ENCODE measurements at places on chromosomes 1 and 21.

DNA sequence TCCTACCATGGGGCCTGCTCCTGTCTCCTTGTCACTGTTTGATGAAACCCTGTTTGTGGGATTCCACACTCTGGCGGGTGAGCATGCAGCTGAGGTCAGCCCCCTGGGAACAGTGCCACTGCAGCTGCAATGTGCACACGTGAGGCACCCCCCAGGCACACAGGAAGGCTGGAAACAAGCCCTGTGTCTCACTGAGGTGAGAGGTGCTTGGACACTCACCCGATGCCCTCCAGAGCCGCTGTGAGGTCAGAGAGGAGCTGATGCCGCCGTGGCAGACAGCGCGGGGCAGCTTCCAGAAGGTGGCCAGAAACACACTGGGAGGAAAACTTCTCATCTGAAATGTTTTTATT lies 49.7 kb downstream of the SLX9 start:
- DNase-seq: peak; percentile 41

- DNase-seq: no peak
Observed at GRCh38 chr1:48903291-48903690, 126.6 kb upstream of the BEND5 start.

- DNase-seq: no peak
Observed at GRCh38 chr1:25875856-25876692, 566 bp upstream of the PAQR7 start.

DNA sequence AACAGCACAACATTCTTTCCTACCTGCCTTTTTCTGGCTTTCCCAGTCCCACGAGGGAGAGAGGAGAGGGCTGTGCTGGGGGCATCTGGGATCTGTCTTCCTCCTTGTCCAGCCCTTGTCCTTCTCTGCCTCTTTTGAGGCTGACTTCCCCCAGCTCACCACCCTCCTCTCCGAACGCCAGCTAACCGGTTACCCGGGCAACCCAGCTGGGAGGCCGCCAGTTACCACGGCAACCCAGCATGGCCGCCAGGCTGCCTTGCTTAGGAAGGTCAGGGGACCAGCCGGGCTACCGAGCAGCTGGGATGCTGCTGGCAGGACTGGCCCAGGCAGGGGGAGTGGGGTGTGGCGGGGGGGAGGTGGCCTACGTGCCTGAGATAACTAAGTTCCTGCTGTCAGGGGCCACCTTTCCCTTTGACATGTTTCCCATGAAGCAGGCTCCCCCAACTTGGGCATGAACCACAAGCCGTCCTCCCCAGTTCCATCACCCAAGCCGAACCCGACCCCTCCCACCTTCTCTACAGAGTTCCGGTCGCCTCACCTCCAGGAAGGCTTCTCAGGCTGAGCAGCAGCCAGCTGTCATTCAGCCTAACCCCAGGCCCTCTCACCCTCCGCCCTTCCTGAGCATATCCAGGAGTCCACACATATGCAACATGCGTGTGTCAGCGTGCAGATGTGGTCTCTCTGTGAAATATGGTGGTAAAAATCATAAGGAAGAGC lies 8.7 kb downstream of the PLEKHA6 start:
- peak; percentile 78 for DNase-seq

GRCh38 chr1:9842781-9843575 lies 19.2 kb upstream of the CLSTN1 start:
- peak; percentile 39 for DNase-seq

DNA sequence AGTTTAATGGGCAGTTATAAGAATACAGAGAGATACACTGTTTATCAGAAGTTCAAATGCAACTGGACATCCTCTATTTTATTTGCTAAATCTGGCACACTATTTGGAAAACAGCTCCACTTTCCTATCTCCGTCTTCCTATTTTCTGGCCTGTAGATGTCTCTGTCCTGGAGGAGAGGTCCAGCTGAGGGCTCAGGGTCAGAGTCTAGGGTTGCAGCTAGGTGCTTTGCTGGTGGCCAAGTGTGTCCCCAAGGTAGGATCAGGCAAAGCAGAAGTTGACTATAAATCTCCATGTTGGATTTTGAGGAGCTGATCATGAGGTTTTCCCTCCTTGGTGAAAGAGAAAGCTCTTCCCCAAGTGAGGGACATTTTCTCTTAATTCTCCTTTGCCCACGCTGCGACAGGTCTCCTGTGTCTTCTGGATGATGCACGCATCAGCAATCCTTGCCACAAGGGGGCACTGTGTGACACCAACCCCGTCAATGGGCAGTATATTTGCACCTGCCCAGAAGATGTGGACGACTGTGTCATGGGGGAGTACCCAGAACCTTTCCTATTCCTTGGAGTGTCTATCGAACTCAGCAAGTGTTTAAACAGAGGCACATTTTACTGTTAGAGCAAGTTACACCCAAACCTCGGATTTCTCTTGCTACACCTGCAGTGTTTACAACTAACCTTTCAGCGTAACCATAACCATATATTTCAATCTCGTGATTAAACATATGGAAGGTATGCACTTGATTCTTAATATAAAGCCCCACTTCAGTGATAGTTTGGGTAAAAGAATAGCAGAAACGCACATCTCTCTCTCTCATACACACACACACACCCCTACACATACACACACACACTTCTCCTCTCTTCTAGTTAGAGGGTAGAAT lies 10.2 kb downstream of the ADAM30 start:
- DNase-seq: peak; percentile 64

- DNase-seq: peak; percentile 55
Observed at GRCh38 chr1:46300673-46301405, 2.6 kb downstream of the LRRC41 start.

DNA sequence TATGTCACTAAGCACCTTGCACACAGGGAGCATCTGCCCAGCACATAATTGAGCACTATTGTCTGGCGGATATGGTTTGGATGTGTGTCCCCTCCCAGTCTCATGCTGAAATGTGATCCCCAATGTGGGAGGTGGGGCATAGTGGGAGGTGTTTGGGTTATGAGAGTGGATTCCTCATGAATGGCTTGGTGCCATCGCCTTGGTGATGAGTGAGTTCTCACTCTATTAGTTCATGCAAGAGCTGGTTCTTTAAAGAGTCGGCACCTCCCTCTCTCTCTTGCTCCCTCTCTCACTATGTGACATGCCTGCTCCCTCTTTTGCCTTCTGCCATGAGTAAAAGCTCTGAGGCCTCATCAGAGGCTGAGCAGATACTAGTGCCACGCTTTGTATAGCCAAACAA lies 9.5 kb downstream of the CTSK start:
- no peak for DNase-seq

- DNase-seq: peak; percentile 43
Observed at GRCh38 chr1:98119796-98120195, 199.0 kb upstream of the DPYD start.

- DNase-seq: no peak
Observed at GRCh38 chr1:117810553-117810952, 118.9 kb downstream of the GDAP2 start.

GRCh38 chr21:44697811-44698734 lies 1.1 kb downstream of the KRTAP10-12 start:
- DNase-seq: no peak

GRCh38 chr1:194658090-194658439 lies 1471.7 kb upstream of the B3GALT2 start:
- DNase-seq: peak; percentile 10

- no peak for DNase-seq
Observed at GRCh38 chr21:44548922-44549321, 2.4 kb downstream of the KRTAP10-2 start.

DNA sequence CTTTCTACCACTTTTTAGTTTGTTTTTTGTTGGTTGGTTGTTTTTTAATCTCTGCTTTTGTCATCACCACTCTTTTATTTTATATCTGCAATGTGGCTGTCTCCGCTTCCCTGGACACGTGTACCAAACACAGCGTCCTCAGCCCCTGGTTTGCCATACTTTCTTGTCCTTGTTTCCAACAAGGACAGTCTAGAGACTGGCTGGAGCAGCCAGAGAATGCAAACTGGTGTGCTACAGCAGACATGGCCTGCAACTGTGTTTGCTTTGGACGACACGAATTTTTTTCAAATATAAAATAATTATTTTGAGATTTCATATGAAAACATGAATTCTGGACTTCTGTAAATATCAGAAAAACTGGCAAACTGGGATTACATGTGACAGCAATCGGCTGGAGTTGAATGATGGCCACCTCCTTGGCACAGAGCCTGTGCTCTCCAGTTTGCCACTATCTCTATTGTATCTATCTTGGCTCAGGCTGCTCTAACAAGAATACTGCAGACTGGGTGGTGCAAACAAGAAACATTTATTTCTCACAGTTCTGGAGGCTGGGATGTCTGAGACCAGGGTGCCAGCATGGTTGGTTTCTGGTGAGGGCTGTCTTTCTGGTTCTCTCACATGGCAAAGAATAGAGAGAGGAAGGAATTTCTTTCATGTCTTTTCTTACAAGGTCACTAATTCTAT lies 34.6 kb upstream of the POU2F1 start:
- no peak for DNase-seq

DNA sequence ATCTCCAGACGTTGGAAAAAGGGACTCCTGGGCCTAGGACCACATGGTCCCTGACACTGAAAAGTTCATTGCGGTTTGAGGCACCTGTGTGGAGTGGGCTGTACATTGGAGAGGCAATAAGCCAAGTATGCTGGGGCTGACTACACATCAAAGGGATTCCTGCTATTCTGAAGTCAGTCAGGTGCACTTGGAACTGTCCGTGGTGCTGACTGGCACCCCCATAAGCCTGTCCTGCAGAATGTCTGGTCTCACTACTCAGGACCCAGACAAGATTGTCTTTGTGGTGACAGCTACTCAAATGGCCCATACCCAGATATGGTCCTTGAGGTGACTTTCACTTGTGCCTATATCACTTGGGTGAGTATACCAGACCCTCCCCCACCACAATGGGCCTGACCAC lies 150.6 kb downstream of the RWDD3 start:
- peak; percentile 2 for DNase-seq

DNA sequence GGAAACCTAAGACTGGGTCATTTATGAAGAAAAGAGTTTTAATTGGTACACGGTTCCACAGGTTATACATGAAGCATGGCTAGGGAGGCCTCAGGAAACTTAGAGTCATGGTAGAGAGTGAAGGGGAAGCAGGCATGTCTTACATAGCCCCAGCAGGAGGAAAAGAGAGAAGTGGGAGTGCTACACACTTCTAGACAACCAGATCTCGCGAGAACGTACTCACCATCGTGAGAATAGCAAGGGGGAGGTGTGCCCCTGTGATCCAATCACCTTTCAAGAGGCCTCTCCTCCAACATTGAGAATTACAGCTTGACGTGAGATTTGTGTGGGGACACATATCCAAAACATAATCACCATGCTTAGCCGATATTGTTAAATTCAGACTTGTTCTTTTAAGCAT lies 62.8 kb downstream of the DYRK1A start:
- no peak for DNase-seq

DNA sequence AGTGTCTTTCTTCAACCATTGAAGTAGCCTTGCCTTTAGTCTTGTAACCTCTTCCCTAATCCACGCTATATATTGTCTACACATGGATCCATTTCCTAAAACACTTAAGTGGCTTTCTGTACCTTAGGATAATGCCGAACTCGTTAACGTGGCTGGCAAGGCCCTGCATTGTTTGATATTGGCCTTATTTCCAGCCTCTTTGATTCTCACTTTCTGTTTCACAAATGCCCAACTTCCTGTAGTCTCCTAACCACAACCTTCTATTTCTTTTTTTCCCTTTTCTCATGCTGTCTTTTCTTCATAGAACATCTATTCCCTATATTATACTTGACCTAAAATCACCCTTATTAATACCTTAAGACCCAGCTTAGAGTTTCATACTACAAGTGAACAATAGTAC lies 536.0 kb downstream of the LMO4 start:
- DNase-seq: no peak

- DNase-seq: no peak
Observed at GRCh38 chr1:227068883-227069282, 128.8 kb downstream of the COQ8A start.

DNA sequence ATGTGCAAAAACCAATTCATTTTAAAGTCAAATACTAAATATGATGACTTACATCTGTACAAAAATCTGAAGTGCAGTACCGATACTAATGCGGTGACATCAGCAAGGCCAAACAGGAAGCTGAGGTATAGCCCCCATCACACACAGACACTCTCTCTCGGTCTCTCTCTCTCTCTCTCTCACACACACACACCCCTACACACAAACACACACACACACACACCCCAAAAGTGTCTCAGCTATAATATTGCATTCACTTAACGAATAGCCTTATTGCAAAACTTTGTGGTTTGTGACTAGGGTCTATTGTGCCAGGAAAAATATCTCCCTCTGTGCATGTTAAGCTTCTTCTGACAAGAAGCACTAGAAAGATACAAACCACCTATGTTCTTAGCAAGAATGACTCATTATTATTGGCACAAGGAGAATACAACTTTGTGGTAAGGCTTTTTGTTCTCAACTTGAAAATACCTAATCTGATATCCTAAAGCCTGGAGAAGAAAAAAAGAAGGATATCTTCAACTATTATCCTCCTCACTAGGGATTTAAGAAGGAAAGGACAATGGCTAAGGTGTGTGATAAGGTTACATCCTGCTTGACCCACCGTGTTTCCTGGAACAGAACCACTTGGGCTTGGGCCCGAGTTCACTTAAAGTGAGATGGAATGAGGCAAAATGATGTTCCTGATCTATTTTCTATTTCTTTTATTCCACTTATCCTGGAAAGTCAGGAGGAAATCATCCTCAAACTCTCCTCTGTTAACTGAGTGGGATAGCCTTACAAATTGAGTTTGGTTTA lies 107.1 kb downstream of the NIBAN1 start:
- DNase-seq: peak; percentile 98

DNA sequence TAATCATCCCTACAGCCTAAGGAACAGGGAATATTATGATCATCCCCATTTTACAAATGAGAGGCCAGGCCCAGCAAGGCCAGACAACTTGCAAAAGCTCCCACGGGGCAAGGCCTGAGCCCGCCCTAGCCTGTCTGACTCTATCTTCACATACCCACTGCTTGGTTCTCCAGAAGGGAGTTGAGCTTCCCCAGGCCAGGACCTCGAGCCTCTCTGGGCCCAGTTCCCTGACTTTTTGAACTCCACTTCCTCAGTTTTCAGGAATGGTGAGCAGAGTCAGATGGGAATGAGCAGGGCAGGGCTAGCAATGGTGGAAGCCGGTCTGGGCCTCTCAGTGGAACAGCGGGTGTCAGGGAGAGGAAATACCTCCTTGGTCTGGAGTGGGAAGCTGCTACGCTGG lies 39.3 kb downstream of the CACNA1S start:
- DNase-seq: no peak

DNA sequence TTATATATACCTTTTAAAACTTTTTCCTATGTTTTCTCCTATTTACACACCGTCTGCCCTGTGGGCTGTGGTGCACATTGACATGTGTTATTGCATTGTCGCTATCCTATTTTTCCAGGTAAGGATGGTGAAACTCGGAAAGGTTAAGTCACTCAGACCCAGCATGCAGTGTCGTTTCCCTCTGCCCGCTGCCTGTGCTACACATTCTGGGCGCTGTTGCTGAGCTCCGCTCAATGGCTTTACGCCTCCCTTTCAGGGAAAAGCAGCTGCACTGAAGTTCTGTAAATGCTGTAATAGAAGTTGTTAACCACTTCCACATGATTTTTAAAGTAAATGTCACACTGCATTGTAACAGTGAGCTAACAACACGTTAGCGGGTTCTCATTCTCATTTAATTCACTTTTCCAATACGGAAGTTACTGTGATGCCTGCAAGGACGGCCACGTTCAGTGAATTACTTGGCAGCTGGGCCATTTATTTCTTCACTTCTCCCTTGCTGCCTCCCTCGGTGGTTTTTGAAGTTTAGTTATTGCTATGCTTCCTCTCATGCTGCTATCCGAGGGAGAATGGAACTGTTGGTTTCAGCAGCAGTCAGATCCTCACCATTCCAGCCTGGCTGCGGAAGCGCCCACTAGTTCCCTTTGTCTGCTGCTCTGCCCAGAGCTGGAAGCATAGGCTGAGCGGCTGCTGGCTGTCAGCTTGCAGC lies 288.7 kb downstream of the SPATA17 start:
- DNase-seq: no peak

- DNase-seq: no peak
Observed at GRCh38 chr1:168243198-168243597, 17.4 kb downstream of the SFT2D2 start.

Data from fibroblast of pulmonary artery (primary cell).